ENCODE measurements at places on chromosomes 3 and 15.

DNA sequence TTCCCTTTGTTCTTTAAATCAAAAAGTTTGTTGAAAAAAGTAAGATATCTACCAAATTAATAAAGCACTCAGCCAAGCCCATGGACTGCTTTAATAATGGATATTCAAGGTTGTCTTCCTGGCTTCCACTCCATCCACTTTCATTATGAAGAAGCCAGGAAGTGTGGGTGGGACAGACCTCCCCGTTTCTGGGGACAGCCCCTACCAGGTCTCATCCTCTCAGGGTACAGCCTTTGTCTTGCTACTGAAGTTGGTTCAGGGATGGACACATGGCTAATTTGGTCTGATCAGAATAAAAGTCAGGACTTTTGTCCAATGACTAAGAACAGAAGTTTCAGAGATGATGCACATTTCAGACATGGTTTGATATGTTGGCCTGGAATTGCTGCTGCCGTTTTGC is 32.6 kb downstream of the CCNB2 start:
- no peak for DNase-seq

DNA sequence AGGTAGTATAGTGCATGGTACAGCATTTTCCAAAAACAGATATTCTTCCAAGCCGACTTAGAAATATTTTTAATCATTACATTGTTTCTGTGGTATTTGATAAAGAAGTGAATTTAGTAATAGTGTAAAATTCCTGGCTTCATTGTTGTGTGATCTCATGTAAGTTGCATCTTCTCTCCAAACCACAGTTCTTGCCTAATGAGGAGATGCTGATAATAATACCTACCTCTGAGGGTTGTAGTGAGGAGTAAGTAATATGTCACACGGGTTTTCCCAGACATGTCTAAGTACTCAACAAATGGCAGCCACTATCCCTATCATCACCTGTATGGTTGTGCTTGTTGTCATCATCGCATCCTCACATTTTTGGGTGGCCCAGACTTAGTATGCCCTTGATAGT is 167.3 kb downstream of the SLCO3A1 start:
- no peak for DNase-seq

- no peak for DNase-seq
These were observed 24.9 kb downstream of the HACL1 start for GRCh38 chr3:15576475-15576874.

GRCh38 chr15:56473017-56473416 is 8.1 kb upstream of the MNS1 start:
- no peak for DNase-seq

DNA sequence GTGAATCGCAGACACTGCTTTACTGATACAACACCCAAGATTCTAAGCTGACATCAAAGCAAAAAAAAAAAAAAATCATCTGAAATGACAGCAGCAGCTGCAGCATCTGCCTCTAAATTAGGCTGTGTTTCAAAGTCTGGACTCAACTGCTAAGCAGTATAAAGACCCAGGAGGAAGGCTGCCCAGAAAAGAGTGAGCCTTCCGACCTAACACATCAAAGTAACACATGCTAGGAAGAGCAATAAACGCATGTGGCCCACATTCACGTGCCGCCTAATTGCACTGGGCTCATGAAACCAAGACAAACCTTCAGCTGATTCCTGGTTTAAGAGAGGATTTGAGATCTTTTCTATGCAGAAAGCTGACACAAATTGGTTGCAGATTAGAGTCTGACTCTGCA is 317.1 kb downstream of the ZIC4 start:
- no peak for DNase-seq

GRCh38 chr3:136728918-136729317 is 23.3 kb downstream of the STAG1 start:
- DNase-seq, result no peak

DNA sequence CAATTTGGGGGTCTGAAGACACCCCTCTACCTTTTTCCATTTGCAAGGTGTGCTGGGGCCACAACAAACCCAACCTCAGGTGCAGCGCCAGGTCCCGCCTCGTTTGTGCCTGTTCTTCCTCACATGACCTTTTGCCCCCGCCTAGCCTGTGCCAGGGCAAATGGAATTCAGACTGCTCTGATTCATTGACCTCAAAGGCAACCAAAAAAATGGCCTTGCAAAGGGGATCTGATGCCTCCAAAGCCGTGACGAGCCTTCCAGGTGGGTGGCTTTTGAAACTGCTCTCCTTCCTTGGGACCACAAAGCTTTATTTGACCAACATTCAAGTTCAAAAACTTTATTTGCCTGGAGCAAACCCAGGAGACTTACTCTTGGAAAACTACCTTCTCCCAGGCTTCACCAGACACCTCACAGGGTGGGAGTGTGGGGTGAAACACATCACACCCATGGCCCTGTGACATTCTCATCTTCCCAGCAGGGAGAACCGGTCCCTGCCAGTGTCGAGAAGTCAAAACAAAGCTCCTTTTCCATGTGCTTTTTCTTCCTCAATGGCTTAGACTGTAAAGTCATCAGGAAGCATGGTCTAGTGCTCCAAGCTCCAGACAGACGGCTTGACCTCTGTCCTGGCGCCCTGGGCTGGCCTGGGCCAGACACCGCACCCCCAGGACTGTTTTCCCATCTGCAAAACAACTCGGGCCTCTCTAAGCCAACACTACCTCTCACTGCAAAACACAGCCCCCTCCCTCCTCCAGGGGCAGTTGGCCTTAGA is 103.9 kb upstream of the HES1 start:
- DNase-seq, result no peak

Data from CD4-positive, alpha-beta T cell treated with Interleukin-15 for 4 hours (primary cell).